Activated naive CD4-positive, alpha-beta T cell treated with anti-CD3 and anti-CD28 coated beads for 36 hours (primary cell): ENCODE measurements at places on chromosomes 16 and 17.

DNA sequence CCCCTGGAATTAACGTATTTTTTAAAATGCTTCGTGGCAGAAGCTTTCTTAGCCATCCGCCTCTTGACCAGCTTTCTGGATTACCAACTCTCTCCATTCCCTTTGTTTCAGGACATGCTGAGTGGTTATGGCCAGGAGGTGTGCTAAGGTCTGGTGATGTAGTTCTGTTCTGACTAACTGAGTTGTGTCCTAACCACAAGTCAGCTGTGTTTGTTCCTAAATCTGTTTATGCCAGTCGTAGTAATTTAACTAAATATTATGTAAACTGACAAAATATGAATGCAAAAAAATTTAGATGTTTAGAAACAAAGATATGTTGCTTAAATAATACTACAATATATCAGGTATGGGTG is 61.6 kb downstream of the MRTFB start:
- H3K36me3 ChIP-seq, result peaks cover 3% of the 10 kb centered on the region
- no peaks in the 10 kb centered on the region for H3K27me3 ChIP-seq
- no peak overlapping the region for H3K27ac ChIP-seq
- no peak overlapping the region for H3K4me3 ChIP-seq

GRCh38 chr17:10266296-10266876 is 68.0 kb upstream of the GAS7 start:
- H3K27me3 ChIP-seq, result peaks cover 2% of the 10 kb centered on the region
- no peak overlapping the region for H3K27ac ChIP-seq
- H3K36me3 ChIP-seq, result no peaks in the 10 kb centered on the region
- H3K4me3 ChIP-seq, result no peak overlapping the region
- no peak for DNase-seq

GRCh38 chr17:29615492-29616299 is 7.0 kb downstream of the CORO6 start:
- peak overlapping the region; percentile 81 for H3K4me3 ChIP-seq
- peak; percentile 83 for DNase-seq
- H3K4me1 ChIP-seq, result peaks cover 40% of the 10 kb centered on the region
- H3K36me3 ChIP-seq, result peaks cover 3% of the 10 kb centered on the region

DNA sequence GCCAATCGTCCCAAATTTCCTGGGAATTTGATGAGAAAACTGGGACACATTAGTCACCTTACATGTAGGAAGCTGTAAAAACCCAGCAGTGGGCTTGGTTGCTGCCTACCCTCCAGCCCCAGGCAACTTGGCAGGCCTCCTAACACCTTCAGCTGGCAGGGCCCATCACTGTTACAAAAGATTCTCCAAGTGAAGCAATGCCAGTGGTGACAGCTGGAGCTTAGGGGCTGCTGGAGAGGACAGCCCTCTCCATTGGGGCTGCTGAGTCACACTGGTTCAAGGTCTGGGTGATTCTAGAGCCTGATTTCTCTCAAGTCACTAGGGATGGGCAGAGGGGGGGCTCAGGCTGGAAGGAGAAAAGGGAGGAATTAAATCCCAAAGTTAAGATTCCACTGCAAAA is 180.6 kb downstream of the COPRS start:
- no peak overlapping the region for H3K4me3 ChIP-seq
- peaks cover 37% of the 10 kb centered on the region for H3K27me3 ChIP-seq
- peaks cover 13% of the 10 kb centered on the region for H3K4me1 ChIP-seq
- DNase-seq, result no peak
- H3K36me3 ChIP-seq, result peaks cover 1% of the 10 kb centered on the region
- no peak overlapping the region for H3K27ac ChIP-seq

DNA sequence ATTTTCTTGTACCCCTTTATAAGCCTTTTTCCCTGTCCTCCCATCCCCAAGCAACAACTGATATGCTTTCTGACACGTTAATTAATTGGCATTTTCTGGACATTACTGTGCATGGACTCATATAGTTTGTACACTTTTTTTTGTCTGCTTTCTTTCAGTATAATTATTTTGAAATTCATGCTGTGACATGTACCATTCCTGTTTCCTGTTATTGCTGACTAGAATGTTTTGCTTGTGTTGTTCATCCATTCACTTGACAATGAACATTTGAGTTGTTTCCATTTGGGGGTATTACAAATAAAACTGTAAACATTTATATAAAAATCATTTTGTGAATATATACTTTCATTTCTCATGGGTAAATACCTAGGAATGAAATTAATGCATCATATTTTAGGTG is 50.6 kb downstream of the RBBP6 start:
- H3K27me3 ChIP-seq, result peaks cover 17% of the 10 kb centered on the region
- no peaks in the 10 kb centered on the region for H3K36me3 ChIP-seq
- H3K4me3 ChIP-seq, result no peak overlapping the region
- no peak for DNase-seq

- DNase-seq, result no peak
- no peak overlapping the region for H3K4me3 ChIP-seq
- peaks cover 38% of the 10 kb centered on the region for H3K36me3 ChIP-seq
- H3K27me3 ChIP-seq, result no peaks in the 10 kb centered on the region
- H3K4me1 ChIP-seq, result no peaks in the 10 kb centered on the region
Measured at GRCh38 chr17:8488491-8488890, 52.8 kb downstream of the NDEL1 start.

- DNase-seq, result no peak
- no peaks in the 10 kb centered on the region for H3K27me3 ChIP-seq
- no peak overlapping the region for H3K4me3 ChIP-seq
- no peaks in the 10 kb centered on the region for H3K36me3 ChIP-seq
- H3K4me1 ChIP-seq, result no peaks in the 10 kb centered on the region
- H3K27ac ChIP-seq, result no peak overlapping the region
Measured at GRCh38 chr17:14575471-14575953, 274.6 kb downstream of the HS3ST3B1 start.
